Stimulated activated CD4-positive, alpha-beta T cell treated with anti-CD3 and anti-CD28 coated beads, Interleukin-15, amount 100 ng/mL, for 1 hour (primary cell): ENCODE measurements at places on chromosomes 1 and 21.

DNA sequence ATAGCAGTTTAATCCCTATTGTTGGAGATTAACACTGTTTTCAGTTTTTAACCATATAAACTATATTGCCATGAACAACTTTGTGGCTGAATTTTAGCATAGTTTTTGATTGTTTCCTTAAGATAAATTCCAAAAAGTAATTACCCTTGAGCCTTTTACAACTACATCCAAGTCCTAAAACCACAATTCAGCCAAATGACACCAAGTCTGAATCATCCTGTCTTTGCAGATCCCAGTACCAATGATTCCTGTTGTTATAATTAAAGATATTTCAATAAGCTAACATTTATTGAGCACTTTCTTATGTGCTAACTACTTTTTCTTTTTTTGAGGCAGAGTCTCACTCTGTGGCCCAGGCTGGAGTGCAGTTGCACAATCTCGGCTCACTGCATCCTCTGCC lies 35.6 kb downstream of the IL23R start:
- DNase-seq, result no peak

DNA sequence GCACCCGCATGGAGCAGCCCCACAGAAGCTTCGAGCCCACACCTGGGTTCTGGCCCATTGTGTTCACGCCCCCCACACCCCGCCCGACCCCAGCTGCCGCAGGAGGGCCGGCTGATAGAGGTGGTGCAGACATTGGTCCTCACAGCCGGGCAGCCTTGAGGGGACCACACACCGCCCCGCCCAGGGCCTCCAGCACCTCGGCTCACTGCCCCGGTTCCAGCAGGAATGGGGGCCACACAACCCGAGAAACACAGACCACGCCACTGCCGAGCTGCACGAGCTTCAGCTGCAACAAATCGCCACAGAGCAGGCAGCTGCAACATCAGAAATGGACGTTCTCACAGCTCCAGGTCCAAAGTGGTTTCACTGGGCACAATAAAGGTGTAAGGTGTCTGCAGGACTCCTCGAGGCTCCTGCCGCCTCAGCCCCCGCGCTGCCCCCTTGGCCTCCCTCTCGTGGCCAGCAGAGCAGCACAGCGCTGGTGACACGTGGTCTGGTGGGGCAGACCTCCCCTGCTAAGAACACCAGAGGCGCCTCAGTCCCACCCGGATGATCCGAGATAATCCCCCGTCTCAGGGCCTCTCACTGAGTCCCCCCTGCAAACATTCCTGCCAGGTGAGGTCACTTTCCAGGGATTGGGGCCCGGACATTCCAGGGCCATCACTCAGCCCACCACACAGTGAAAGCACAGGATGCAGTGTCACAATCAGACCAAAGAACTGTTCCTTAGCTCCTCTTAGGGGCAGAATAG lies 62.3 kb upstream of the ADARB1 start:
- no peak for DNase-seq

DNA sequence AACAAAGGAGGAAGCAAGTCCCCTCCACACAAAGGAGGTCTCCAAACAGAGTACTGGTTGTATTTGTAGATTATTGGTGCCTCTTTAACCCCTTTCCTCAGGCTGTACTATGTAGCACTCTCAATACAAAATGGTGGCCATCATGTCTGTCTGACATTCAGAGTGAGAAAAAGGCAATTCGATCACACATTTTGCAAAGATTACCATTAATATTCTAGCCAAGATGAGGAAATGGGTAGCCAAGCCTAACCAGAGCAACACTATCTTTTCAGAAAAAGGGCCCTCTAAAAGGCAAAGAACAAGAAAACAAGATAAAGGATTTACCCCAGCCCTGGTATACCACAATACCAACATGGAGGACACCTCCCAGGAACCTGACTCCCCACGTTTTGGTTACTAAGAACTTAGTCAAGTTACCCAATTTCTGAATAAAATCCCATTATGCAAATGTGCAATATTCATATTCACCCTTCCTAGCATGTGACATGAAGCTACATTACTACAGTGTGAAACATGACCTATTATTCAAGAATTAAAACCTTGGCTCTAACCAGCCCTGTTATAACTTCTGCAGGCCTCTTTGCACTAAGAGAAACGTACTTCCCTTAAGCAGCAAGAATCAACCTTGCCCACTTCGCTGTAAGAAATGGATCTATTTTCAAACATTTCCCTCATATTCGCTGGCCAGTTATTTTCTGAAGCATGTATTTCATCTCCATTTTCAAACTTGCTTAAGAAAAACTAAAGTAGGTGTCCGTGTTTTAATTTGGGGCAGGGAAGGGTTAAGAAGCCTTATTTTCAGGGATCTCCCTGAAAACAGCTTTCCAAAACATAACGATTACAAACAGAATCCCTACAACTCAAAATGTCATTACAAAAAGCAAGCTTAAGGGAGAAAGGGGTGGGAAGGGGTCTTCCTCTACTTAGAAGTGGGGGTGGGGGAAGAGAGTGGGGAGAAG lies 2.1 kb downstream of the KDM5B start:
- no peak for DNase-seq

DNA sequence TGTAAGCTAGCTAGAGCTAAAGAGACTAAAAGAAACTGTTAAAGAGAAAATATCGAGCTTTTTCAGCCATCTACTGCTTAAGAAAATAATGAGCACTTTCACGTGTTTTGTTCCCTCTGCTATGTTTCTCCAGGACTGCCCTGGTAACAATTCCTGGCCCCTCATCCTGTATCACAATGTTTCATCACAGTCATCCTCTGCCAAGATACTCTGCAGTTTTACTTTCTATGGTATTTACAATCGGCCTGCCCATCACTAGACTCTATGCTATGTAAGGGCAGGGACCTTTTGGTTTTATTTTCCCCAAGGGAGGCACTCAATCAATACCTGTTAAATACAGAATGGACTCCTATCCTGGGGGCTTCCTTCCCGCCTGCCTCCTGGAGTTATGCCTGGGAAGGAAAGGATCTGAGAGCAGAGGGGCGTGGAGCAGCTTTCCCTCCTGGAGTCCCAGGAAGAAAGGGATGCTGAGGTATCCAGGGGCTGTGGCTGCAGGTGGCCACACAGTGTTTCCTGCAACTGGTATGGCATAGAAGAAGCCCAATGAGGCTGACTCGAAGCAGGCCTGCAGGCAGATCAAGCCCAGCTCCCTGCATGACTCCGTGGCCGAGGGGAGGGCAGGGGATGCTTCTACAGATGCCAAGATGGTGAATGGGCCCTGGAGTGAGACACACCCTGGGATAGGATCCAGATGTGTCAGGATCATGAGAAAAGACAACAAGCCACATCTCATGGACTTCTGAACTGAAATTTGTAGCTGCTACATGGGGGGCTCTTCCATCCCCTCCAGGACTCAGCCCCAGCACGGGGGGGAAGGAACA lies 52.9 kb downstream of the MATN1 start:
- DNase-seq, result no peak

GRCh38 chr1:55965981-55966461 lies 613.3 kb downstream of the PLPP3 start:
- no peak for DNase-seq

GRCh38 chr1:205500240-205501233 lies 3.9 kb upstream of the CDK18 start:
- DNase-seq, result no peak

DNA sequence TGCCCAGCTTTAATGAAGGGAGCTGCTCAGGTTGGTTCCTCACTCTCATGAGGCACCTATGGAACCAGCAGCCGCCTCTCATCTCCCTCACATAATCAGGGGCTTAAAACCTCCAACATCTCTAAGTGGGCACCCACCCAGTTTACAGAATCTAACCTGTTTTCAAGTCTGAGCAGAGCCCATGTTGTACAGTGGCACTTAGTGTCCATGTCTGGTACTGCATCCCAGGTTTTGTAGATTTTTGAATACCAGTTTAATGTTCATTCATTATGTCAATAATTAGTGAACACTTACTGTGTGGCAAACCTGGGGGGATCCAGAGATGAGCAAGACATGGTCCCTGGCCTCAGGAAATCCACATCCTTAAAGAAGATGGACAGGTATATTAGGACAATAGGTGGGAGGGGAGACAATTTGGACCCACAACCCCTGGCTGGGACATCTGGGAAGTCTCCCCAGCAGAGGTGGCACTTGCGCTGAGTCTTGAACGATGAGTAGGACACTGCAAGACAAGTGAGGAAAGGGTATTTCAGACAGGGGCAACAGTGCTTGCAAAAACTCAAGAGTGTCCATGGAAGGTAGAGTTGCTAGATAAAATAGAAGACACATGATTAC lies 83.3 kb downstream of the LACTBL1 start:
- no peak for DNase-seq

DNA sequence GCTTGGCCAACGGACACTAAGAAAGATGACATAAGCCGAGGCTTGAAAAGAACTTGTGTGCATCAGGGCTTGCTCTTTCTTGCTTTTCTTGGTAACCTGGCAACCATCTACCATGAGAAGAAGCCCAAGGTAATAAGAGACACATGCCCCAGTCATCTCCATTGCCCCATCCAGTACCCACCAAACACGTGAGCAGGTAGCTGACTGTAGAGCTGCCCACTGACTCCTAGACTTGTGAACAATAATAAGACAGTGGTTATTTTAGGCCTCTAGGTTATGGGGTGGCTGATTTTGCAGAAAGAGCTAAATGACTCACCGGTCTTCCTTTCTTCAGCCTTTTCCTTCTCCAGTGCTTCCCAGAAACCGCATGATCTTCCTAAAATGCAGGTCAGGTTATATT lies 105.0 kb upstream of the JUN start:
- DNase-seq, result no peak

- no peak for DNase-seq
Measured at GRCh38 chr1:50080904-50081586, 27.7 kb upstream of the ELAVL4 start.

- no peak for DNase-seq
Measured at GRCh38 chr21:35423709-35424108, 374.6 kb upstream of the RUNX1 start.

DNA sequence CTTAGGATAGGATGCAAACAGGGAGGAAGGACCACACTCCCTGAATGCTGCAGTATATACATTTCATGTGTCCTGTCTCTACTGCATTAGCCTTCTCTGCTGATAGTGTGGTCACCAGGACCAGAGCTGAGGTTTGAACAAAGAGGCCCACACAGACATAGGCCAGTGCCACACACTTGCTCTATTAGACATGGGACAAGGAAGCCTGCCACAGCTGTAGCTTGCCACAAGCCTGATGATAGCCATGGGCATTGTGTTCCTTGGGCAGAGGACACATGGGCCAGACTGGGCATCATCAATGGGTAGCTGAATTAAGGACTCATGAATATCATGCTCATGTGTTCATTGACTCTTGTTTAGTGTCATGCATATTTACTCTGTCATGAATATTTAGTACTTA lies 10.4 kb downstream of the CAMSAP2 start:
- DNase-seq, result no peak

GRCh38 chr21:39041816-39042215 lies 141.4 kb downstream of the PSMG1 start:
- no peak for DNase-seq

DNA sequence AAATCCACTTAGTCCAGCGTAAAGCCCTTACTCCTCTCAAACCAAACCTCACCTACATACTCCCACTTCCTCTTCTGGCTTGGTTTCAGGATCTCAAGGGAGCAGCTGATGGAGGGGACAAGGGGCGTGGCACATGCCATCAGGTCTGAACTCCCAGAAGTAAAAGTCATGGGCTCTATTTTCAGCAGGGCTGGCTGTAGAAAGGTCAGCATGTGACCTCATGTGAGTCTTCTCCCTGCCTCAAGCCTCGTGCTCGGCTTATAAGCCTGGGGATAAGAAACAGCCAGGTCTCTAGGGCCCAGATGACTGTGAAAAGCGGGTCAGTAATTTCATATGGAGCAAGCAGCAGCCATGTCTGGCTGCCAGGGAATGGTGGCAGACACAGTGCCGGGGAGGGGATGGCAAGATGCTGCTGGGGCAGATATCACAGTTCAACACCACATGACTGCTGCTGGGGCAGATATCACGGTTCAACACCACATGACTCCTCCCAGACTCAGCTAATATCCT lies 227.9 kb downstream of the KCNH1 start:
- DNase-seq, result no peak

GRCh38 chr1:170692866-170693575 lies 29.1 kb downstream of the PRRX1 start:
- DNase-seq, result no peak

GRCh38 chr21:39181205-39181818 lies 1.9 kb downstream of the PSMG1 start:
- no peak for DNase-seq

DNA sequence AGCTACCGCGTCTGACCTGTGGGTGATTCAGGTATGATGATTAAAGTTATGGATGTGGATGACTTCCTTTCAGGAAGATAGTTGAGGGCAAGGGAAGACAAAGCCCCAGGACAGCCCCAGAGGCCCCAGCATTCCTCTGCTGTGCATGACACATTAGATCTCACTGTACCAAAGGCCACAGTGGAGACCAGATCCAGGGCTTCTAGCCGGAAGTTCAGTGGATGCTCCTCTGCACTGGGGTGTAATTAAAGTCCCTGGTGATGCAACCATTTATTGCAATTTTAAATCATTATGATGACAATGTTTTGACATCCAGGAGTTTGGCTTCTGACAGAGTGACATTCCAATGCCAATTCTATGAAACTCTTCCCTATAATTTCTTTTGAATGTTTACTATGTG lies 5.0 kb downstream of the C4BPA start:
- DNase-seq, result no peak

DNA sequence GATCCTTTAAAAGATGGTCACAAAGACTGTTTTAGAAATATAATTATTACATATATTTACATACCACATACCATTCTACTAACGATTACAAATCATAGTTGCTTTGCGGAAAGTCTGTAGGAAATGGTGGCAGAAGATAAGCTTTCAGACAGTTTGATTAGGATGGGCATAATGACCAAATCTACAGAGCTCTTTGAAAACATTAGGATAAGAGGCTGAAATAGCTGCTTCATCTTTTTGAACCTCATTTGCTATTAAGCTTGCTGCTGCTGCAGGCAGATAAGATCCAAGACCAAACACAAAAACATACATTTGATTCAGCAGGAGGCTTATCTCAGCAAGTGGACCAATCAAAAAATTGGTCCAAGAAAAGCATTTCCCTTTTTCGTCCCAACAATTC lies 47.1 kb downstream of the DDAH1 start:
- DNase-seq, result no peak

DNA sequence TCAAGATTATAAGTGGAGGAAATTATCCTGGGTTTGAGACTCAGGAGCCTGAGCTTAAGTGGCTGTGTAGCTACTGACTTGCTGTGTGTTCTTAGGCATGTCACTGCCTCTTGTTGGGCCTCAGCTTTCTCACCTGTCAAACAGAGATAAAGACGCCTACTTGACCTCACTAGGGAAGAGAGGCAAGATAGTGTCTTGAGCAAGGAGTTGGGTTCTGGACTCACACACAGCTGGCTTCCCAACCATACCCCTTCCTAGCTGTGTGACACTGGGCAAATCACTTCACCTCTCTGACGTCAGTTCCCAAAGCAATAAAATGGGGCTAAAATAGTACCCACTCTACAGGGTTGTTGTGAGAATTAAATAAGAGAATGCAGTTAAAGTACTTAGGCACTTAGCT lies 11.6 kb upstream of the EPB41 start:
- no peak for DNase-seq

- DNase-seq, result no peak
Measured at GRCh38 chr1:89060091-89060490, 4.9 kb downstream of the GBP1 start.

GRCh38 chr1:181737056-181737455 lies 253.7 kb downstream of the CACNA1E start:
- no peak for DNase-seq

GRCh38 chr21:29326914-29327554 lies 28.3 kb downstream of the BACH1 start:
- DNase-seq, result no peak

GRCh38 chr1:5941671-5942070 lies 50.6 kb downstream of the NPHP4 start:
- no peak for DNase-seq

GRCh38 chr1:229894532-229894931 lies 172.5 kb upstream of the GALNT2 start:
- no peak for DNase-seq
